Erythroblast (primary cell): ENCODE measurements at places on chromosomes 4 and X.

DNA sequence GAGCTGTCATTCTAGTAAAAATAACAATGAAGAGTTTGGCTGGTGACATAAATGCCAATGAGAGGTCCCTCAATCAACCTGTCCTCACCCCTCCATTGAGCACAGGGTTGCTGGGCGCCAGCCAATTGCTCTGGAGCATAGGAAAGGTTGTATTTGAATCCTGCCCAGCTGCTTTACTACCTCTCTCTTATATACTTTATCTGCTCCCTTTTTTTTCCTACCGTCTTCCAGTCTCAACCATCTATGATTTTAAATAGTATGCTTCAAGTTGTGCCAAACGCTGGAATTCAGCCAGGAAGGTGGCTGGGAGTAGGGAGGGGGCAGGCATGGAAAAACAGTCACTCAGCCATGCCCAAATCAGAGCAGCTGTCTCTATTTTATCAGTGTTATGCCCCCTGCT is 153.8 kb downstream of the NR3C2 start:
- DNase-seq: no peak

DNA sequence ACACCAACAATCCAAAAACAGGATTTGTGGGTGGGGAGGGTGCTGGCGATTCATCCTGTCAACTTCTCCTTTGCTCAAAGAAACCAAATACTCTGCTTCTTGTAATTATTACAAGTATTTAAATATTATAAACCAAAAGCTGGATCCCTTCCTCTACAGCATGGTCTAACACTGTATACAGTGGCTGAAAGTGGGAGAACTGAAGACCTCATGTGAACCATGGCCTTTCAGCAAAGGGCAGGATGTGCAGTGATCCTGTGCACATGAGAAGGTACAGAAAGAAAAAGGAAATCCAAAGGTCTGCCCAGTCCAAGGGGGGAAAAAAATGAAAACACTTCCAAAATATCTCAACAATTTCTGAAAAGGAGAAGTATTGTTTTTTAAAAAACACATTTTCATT is 5.3 kb upstream of the CXorf38 start:
- DNase-seq: no peak

- peak; percentile 14 for DNase-seq
Measured at GRCh38 chrX:135295238-135295943, 13.9 kb upstream of the ETDC start.

- peak; percentile 64 for DNase-seq
Measured at GRCh38 chr4:102871772-102872171, 3.0 kb downstream of the CISD2 start.

DNA sequence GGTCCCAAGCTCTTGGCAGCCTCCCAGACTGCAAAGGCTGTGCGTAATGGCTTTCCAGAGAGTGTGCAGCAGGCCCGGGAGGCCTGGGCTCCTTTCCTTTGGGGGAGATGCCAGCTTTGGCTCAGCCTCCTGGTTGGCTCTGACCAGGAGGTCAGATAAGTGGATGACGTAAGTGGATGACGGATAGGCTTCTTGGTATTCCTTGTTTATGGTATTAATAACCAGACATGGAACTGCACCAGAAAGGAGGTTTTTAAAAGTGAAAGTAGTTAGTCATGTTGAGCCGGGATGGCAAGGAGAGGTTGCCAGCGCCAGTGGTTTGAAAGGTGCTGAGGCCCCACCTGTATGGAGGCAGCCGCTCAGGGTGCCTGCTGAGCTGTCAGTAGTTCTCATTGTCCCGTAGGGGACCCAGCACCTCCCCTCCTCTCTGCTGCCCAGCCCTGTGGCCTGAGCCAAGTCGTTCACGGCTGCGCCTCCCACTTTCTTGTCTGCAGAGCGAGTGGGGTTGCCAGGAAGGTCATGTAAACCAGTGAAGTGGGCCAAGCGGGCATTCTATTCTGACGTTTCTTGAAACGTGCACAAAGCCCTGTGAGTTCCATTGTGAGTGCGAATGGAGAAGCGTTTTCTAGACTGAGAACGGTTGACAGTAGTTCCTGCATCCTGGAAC is 28.7 kb upstream of the STOX2 start:
- DNase-seq: no peak

GRCh38 chrX:153521034-153521433 is 3.6 kb downstream of the ATP2B3 start:
- no peak for DNase-seq

- no peak for DNase-seq
Measured at GRCh38 chrX:118522230-118522926, 26.8 kb downstream of the DOCK11 start.

DNA sequence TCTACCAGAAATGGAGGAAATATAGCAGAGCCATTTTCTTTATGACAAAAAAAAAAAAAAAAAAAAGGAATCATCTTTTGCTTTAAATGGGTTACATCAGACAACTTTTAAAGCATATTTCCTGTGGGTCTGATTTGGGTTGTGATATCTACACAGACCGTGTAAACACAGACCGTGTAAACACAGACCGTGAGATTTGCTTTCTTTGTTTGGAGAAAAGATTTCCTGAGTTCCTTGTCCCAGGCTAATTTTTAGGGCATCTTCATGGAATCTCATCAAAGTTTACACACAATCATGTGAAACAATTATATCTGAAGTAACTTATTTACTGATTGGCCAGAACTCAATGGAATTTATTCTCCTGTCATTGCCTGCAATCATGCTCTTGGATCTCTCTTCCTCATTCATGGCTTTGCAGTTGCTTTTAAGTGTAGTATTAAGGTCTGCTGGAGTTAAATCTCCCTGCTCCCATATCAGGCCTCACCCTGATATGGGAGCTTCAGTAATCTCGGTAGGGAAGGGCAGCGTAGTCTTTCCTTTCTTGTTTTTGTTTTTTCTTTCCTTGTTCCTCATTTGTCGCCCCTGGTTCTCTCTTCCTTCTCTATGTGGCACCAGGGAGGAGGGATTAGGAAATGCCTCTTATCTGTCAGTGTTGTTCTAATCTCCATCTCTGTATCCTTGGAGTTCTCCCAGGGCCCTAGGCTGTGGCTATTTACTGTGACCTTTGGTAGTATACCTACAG is 248.6 kb upstream of the JADE1 start:
- no peak for DNase-seq

GRCh38 chr4:41262198-41262597 is 5.5 kb downstream of the UCHL1 start:
- DNase-seq: no peak

GRCh38 chr4:145480257-145480656 is 1.4 kb upstream of the SMAD1 start:
- DNase-seq: no peak

DNA sequence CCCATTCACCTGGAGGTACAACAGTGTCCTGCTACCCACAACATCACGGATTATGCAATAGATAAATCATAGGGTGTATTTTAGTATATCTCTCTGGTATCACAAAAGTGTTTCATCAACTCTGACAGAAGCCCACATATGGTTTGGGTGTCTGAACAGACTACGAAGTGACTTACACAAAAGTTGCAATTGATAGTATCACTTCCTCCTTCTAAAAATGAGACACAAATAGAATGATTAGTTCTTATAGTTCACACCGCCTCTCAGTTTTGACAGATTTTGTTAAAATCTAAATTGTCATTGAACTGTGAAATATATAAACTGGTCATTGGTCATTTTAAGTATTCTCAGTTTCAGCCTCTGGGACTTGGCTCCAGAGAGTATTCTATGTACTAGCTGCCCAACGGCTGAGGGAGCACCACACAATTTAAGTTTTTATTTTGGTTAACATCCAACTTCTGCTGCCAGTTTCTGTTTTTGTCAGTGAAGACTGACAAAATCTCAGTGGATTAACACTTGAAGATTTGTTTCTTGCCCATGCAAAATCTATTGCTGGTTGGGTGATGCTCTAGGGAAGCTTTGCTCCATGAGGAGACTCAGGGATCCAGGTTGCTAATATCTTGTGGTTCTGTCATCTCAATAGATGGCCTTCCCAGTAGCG is 113.8 kb upstream of the PUDP start:
- DNase-seq: no peak

GRCh38 chr4:148923881-148924280 is 481.7 kb upstream of the NR3C2 start:
- DNase-seq: no peak

- DNase-seq: no peak
Measured at GRCh38 chrX:16138108-16138427, 14.7 kb downstream of the GRPR start.

DNA sequence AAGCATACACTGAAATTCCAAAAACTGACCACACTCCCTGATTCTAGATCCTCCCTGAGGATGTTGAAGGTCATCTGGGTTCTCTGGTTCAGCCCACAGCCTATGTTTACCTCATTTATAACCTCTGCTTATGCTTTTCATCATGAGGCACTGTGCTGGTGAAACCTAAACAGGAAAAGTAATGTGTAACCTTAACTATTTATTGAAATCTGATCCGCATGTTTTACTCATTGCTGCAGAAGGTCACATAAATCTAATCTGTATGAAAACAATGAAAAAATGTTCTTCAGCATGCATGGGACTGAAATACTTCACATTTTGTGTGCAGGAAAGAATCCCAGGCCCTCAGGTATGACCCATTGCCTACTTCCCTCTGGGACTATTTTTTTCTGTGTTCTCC is 30.3 kb downstream of the UCHL1 start:
- no peak for DNase-seq

DNA sequence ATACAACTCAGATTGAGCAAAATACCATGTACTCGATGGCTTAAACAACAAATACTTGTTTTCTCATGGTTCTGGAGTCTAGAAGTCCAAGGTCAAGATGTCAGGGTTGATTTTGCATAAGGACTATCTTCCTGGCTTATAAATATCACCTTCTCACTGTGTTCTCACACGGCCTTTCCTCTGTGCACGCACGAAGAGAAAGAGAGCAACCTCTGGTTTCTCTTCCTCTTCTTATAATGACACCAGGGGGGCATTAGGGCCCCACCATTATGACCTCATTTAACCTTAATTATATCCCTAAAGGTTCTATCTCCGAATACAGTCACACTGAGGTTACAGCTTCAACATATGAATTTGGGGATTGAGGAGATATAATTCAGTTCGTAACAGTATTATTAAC is 504.0 kb downstream of the MAGEE1 start:
- no peak for DNase-seq

- DNase-seq: no peak
Measured at GRCh38 chrX:13372203-13372980, 52.5 kb upstream of the ATXN3L start.

DNA sequence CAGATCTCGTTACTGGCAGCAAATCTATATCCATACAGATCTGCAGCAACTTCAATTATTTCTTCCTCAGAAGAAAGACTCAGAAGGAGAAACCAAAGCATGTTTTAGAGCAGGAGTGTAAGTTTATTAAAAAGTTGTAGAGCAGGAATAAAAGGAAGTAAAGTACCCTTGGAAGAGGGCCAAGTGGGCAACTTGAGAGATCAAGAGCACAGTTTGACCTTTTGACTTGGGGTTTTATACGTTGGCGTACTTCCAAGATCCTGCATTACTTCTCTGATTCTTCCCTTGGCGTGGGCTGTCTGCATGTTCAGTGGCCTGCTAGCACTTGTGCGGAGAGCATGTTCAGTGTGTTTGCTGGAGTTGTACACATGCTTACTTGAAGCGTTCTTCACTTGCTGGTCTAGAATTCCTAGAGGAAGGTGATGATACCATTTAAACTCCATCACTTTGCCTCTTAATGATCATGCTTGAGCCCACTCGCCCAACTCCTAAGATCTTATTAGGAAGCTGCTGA is 1114.7 kb upstream of the PABPC4L start:
- no peak for DNase-seq

DNA sequence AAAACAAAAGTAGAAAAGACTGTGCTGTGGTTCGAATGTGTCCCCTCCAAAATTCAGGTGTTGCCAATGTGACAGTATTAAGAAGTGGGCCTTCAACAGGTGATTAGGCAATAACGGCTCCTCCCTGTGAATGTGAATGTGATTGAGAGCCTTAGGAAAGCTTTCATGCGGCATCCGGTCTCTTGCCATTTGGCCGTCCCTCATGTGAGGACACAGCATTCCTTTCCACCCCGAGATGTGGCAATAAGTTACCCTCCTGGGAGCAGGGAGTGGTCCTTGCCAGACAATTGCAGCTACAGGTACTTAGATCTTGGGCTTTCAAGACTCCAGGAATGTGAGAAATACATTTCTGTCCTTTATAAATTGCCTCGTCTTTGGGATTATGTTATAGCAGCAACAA is 129.3 kb downstream of the CPEB2 start:
- DNase-seq: no peak

- DNase-seq: no peak
Measured at GRCh38 chr4:42824278-42824977, 68.1 kb upstream of the GRXCR1 start.

DNA sequence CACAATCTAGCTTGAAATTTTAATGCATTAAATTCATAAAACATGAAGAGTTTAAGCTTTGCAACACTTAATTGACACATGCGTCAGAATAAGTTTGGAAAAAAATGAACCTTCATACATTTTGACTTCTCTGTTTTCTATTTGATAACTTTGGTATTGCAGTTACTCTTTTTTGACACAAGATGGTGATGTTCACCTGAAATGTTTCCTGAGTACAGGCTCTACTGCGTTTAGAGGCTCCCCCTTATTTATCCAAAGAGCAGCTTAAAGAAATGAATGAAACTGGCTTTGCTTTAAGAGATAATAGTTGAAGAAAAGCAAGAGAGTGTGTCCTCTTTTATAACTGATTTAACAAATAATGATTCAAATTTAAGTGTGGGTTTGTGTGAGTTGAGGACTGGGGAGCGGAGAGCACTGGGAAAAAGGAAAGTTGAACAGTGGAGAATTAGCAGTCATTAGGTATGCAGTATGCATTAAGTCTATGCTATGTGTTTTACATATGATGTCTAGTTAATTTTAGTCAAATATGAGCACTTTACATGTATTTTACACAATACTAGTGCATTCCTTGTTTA is 180.6 kb upstream of the NUDT6 start:
- peak; percentile 53 for DNase-seq

- DNase-seq: peak; percentile 23
Measured at GRCh38 chrX:9519546-9520216, 54.8 kb downstream of the TBL1X start.

DNA sequence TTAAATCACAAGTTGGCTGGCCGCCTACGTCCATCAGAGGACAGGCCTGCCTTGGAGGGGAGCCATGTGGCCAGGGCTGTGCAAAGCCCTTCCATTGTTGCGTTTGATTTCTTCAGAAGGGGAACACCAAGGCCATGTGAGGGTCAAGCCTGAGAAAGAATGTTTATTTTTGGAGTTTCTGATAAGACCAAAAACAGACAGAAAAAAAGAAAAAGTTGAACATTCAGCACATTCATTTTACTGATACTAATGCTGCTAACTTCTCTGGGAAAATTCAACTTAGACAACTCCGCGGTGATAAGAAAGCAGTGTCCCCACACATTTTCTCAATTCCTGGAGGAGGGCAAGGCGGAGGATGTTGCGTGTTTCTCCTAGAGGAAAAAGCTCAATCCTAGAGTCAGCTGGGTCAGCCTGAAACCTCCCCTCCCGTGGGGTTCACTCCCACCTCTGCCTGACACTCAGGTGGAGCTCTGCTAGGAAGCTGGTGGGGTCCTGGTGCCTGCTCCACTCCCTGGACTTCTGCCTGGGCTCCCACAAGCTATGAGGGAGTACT is 63.5 kb downstream of the ANAPC4 start:
- DNase-seq: no peak
